NCI-H1694 (cell line): ENCODE measurements at places on chromosomes 13 and 19.

- no peak for DNase-seq
Measured at GRCh38 chr19:53554804-53555203, 16.9 kb downstream of the ZNF331 start.

DNA sequence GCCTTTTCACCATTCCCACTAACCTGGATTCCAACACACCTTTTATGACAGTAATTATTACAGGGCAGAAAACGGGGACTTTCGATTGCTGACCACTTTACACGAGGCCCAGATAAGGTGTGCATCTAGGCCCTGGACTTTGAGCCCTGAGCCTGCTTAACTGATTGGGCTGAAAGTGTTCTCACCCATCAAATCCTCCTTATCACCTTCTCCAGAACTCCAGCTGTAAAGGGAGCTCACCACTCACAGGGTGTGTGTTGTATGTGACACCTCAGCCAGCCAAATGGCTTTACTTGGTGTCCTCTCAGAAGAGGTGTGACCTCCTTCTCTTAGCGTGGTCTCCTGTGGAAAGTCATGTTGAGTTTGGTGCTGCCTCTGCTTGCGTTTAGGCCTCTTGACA is 36.5 kb downstream of the SIPA1L3 start:
- no peak for DNase-seq

DNA sequence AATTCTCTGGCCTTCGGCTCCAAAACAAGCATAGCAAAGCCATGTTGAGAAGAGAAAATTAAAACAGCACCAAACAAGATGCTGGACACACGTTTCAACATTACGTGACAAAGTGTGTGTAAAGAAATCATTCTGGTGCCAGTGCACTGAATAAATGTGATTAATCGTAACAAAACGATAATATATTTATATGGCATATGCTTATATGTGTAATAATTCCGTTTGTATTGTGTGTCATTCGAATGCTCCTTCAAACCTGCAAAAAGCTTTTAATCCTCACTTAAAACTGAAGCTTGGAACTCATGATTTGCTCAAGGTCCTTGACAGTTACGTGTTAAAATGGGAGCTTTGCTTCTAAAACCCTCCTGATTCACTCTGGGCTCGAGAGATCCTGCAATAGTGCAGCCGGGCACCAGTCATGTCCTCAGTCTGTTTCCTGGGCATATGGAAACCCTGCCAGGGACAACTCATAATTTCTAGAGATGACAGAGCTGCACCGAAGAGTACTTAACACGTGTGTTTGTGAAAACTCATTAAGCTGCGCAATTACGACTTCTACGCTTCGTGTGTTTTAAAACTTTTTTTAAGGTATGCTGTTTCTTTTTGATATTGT is 731 bp upstream of the AKAP8L start:
- no peak for DNase-seq

DNA sequence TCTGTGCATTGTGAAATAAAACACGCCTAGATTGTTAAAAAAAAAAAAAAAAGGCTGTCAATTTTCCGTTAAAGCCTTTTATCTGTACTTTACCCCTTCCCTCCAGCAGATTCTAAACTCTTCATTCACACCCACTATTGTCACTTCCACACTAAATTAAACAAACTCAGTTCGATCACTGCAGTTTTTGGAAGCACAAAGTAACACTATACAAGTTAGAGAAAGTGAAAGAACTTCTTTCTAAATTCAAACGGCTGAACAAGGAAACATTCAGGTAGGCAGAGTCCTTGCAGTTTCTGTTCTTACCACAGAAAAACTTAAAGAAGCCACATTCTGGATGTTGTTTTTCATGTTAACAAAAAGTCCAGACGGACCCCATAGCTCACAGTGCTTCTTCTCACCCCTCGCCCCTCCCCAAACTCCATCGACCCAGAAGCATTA is 27.5 kb upstream of the UBE2L5 start:
- no peak for DNase-seq

DNA sequence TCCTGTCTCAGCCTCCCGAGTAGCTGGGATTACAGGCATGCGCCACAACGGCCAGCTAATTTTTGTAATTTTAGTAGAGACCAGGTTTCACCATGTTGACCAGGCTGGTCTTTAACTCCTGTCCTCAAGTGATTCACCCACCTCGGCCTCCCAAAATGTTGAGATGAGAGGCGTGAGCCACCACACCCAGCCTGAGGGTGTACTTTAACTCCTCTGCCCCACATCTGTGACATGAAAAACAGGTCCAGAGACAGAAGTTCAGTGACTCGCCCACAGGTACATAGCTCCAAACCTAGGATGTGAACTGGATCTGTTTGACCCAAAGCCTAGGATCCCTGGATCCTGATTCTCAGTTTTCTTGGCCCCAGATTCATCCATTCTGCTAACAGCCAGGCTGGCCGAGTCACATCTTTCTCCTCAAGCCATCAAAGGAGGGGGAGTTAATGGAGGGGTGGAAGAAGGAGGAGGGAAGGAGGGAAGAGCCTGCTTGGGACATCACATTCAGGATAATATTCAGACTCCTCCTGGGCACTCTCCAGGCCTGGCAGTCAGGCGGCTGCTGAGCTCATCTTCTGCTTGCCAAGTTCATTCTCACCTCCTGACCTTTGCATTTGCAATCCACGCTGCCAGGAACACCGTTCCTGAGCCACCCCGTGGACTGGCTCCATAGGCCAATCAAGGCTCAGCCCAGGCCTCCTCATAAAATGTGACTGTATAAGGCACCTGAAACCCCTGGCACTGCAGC is 3.1 kb downstream of the SPC24 start:
- no peak for DNase-seq

- DNase-seq: peak; percentile 25
Measured at GRCh38 chr19:2332341-2333026, 4.0 kb downstream of the SPPL2B start.
